ENCODE measurements at places on chromosomes 2 and 18.

- peak; percentile 32 for DNase-seq
Measured at GRCh38 chr2:44537264-44537663, 175.5 kb downstream of the CAMKMT start.

DNA sequence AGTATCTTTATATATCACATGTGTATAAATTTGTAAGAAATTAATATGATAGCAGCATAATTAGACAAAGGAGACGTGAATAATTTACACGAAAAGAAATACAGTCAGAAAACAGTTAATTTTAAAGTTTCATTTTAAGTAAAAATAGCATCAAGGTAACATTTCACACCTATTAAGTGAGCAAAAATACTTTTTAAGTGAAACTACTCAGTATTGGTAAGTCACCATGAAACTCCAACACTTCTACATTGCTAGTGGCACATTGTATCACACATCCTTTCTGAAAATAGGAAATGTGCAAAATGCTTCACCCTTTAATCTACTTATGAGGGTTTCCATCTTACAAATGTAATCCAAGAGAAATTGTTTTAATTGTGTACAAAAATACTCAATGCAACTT is 287.9 kb upstream of the EPAS1 start:
- no peak for DNase-seq

DNA sequence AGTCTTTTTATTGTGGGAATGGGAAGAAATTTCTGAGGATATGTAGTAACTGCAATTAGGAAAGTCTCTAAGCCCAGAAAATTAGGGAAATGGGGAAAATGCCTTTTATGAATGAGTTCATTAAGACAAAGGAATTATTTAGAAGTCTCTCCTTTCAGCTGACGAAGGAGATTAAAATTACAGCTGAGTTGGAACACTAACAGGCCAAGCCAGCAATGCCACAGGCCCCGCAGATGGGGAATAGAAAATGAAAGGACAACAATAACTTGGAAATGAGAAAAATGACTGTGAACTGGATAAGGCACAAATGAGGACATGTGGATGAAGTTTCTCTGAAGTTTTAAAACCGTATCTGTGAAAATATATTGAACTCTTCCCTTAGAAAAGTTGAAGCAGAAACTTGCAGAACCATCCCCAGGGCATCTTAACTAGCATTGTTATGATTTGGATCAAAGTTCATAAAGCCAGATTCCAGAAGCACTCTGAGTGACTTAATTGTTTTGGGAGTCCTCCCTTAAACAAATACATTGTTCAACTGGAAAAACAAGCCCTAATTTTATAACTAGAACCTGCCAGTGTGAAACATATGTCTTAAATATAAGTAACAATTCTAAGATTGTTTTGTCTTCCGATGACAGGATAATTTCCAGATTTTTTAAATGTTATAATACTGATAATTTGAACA is 51.3 kb downstream of the C2orf76 start:
- DNase-seq, result no peak

DNA sequence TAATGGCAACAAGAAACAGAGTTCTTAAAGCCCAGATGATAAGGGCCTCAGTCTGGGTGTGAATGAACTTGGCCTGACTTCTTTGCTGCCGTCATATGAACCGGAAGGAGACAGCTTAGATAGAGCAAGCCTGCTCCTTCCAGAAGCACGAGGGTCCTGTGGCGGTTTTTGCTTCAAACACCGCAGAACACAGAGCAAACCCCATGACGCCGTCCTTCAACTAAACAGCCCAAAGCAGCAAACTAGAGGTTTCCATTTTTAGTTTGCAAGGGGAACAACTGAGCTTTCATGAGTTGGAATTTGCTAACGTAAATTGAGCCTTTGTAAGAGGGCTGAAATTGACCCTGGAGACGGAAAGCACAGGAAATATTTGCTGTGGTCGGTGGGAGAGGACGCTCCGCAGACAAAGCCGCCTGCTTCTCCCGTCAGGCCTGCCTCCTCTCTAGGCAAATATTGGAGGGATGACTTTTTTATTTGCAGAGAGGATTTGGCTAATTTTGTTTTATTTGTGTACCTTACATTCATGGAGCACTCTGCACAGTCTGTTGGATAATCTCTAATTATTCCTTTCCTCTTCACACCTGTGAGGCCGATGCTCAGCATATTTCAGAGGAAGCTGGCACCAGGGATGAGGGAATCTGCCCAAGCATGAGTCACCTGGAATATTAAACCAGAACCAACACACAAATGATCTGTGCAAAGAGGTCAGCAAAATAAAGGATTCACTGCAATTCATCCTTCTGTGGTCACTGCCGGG is 134.0 kb upstream of the NCK2 start:
- no peak for DNase-seq

DNA sequence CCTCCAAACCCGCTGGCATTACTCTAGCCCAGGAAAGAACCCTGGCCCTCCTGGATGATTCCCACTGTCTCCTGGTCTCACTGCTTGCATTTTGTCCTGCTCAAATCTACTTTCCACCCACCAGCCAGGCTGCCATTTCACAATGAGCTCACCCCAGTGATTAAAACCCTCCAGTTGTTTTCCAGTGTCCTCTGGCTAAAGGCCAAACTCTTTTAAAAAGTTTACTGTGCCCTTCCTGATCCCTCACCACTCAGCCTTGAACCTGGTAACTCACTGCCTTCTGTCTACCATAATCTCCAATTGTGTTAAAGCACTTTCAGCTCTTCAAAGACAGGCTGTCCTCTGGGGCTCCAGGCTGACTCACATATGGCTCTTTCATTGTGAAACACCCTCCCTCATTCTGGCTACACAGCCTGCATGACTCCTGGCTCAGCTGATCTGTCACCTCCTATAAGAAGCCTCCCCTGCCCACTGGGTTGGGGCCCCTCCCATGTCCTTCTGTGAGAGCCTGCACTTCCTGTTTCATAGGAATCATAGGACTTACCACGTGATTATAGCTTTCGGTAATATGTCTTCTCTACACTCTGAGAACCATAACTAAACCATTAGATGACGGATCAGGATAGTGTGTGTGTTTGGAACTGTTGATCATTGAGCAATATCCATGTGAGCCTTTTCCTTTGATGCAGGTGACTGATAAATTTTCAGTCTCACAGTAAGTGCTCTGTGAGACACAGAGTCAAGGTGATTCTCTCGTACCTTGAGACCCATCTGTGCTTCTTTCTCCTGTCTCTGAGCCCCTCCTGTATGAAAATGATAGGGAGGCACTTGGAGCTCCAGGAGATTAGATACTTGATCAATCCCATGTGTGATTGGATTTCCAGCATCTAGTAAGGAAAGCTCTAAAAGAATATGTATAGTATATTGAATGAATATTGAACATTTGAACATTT is 590.8 kb upstream of the ID2 start:
- peak; percentile 99 for DNase-seq

GRCh38 chr2:187549193-187549592 is 5.0 kb downstream of the TFPI start:
- DNase-seq, result no peak

DNA sequence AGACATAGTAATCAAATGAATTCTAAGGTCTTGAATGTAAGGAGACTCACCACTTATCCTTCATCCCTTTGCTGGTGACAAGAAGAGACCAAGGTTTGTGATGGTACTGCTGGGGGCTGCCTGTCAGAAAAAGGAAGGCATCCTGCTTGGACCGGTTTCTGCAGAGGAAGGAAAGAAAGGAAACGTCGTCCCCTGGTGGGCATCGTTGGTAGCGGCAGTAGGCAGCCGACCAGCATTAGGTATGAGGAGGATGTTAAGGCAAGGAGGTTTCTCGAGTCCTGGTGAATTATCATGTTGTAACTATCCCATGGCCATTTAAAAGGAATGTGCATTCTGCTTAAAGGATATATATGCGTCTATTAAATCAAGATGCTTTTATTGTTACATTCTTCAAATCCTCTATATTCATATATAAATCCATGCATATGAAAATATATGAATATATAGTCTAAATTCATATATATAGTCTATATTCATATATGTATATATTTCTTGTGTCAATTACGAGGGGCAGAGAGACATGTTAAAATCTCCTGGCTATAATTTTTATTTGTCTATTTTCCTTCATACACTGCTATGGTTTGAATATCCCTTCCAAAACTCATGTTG is 94.4 kb upstream of the TGFA start:
- DNase-seq, result peak; percentile 53

DNA sequence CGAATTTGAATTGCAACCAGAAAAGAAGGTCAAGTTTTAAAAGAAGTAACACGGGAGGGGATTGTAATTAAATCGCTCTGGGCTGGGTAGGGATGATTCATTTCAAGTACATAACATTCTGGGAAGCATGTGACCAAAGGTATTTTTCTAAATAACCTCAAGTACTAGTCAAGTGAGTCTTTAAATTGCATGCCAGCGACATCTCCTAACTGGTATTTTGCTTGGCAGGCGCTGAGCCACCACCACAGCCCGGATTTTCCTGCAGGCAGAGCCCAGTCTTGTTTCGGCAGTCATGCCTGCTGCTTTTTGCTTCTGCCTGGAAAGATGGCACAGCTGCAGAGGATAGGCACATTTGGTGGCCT is 33.7 kb upstream of the NPAS2 start:
- peak; percentile 75 for DNase-seq

GRCh38 chr2:174086708-174087107 is 121.5 kb upstream of the SP3 start:
- no peak for DNase-seq

- no peak for DNase-seq
Measured at GRCh38 chr2:215314896-215315295, 3.0 kb downstream of the ATIC start.
